Astrocyte (in vitro differentiated cells and primary cell): ENCODE measurements at places on chromosomes 2 and 18. TPM values are rescaled to one million over a fixed set of nuclear protein-coding genes. Genes with fewer than 3 reads are reported as not detected.

Gene RIT2
- total RNA-seq, result not detected in 2 replicates

Gene MBP
- total RNA-seq, result 10.8 and 11.4 TPM in 2 replicates

Gene TTC39C
- 10.4 and 12.8 TPM in 2 replicates for total RNA-seq

Gene MRPS9
- 28.6 and 32.3 TPM in 2 replicates for total RNA-seq

Gene MAP3K19
- not detected in 2 replicates for total RNA-seq

Gene ARHGAP28
- total RNA-seq, result 15.5 and 16.6 TPM in 2 replicates

Gene DNAJC27
- 3.1 and 3.5 TPM in 2 replicates for total RNA-seq

Gene IKZF2
- 9.9 and 15.5 TPM in 2 replicates for total RNA-seq

Gene SERPINB4
- not detected in 2 replicates for total RNA-seq

DNA sequence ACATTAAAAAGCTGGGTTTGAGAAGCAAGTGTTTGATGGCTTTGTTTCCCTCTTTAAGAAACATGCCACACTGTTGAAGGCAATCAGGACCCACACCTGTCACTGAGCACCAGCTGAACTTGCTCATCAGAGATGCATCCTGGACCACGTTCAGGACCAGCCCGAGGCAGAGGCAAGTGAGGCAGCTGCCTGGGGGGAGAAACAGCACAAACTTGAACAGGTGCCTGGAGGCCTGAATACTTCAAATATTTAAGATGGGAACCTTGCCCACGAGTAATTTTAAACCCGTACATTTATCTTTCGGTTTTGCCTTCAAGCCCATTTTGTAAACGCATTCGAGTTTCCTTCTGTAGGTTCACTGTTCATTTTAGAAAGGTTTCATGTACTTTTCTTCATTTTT, 421.3 kb downstream of the NYAP2 start:
- no peaks in the 10 kb centered on the region for H3K36me3 ChIP-seq
- no peaks in the 10 kb centered on the region for H3K4me1 ChIP-seq
- H3K4me3 ChIP-seq, result no peak overlapping the region
- DNase-seq, result no peak

DNA sequence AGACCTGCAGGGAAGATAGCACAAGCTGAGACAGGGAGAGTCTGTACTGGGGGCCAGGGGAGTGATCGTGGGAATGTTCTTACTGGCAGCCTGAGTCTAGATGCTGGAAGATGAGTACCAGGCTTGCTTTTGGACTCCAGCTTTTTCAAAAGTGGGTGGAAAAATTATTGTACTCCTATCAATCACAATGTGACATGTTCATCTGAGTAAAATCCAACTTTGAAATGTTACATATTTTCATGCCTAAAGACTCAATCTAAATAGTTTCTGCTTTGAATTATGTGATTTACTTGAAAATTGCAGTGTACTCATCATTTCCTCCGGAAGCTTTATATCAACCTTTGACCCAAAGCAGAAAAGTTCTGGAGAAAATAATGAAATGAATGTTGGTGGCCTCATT, 49.7 kb upstream of the ST3GAL5 start:
- no peaks in the 10 kb centered on the region for H3K27me3 ChIP-seq
- no peak overlapping the region for H3K27ac ChIP-seq
- DNase-seq, result no peak
- H3K4me3 ChIP-seq, result no peak overlapping the region
- peaks cover 26% of the 10 kb centered on the region for H3K4me1 ChIP-seq
- H3K36me3 ChIP-seq, result no peaks in the 10 kb centered on the region

GRCh38 chr18:63888470-63889190, 1.1 kb downstream of the SERPINB2 start:
- H3K27me3 ChIP-seq, result no peaks in the 10 kb centered on the region
- no peaks in the 10 kb centered on the region for H3K4me1 ChIP-seq
- H3K36me3 ChIP-seq, result no peaks in the 10 kb centered on the region
- no peak overlapping the region for H3K27ac ChIP-seq
- no peak for DNase-seq

GRCh38 chr2:228180181-228181097, 1.0 kb downstream of the SPHKAP start:
- no peak overlapping the region for H3K4me3 ChIP-seq
- H3K27ac ChIP-seq, result no peak overlapping the region

DNA sequence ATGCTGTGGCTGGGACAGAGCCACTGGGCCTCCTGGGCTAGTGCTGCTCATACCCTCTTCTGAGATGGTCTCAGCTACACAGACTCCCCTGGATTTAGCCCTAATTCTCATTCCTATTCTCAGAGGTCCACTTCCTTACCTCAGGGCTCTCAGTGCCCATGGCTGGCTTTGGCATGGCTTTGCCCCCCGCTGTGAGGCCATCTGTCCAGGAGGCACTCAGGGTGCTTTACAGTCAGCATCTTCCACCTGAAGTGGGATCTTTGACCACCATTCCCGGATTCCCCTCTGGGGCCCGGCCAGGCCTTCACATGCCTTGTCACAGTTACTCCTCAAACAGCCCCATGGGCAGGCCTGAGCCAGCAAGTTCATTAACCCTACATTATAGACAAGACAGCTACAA, 161.8 kb downstream of the CELF4 start:
- peaks cover 5% of the 10 kb centered on the region for H3K4me1 ChIP-seq
- no peak overlapping the region for H3K4me3 ChIP-seq
- no peak overlapping the region for H3K27ac ChIP-seq
- H3K27me3 ChIP-seq, result no peaks in the 10 kb centered on the region
- no peaks in the 10 kb centered on the region for H3K36me3 ChIP-seq

- H3K36me3 ChIP-seq, result no peaks in the 10 kb centered on the region
- peak; percentile 61 for DNase-seq
- H3K27me3 ChIP-seq, result no peaks in the 10 kb centered on the region
- H3K4me3 ChIP-seq, result no peak overlapping the region
- peak overlapping the region; percentile 11 for H3K27ac ChIP-seq
Measured at GRCh38 chr2:5387406-5387805, 304.8 kb upstream of the SOX11 start.

DNA sequence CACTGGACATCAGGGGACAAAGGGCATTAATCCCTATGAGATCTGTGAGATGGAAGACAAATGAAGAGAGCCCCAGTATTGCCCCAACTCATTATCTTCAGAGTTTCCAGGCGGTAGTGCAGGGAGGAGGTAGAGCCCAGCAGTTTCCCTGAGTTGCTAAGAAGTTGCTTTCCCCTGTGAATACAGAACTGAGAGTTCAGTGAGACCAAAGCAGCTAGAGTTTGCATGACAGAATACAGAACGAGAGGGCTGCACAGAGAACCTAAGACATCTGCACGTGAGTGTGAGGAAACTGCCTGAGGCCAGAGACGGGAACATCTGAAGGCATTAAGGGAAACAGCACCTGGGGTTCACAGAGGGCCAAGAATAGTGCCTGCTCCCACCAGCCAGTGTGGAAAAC, 18.1 kb upstream of the PGAP1 start:
- H3K4me1 ChIP-seq, result no peaks in the 10 kb centered on the region
- H3K4me3 ChIP-seq, result no peak overlapping the region
- no peaks in the 10 kb centered on the region for H3K36me3 ChIP-seq

GRCh38 chr2:85133751-85134254, 611 bp downstream of the TCF7L1 start:
- H3K4me3 ChIP-seq, result peak overlapping the region; percentile 75
- H3K36me3 ChIP-seq, result no peaks in the 10 kb centered on the region
- no peak for DNase-seq
- H3K4me1 ChIP-seq, result peaks cover 10% of the 10 kb centered on the region
- H3K27me3 ChIP-seq, result no peaks in the 10 kb centered on the region

- no peak overlapping the region for H3K27ac ChIP-seq
- H3K36me3 ChIP-seq, result no peaks in the 10 kb centered on the region
- no peak overlapping the region for H3K4me3 ChIP-seq
- no peaks in the 10 kb centered on the region for H3K4me1 ChIP-seq
Measured at GRCh38 chr2:152729844-152730243, 11.4 kb downstream of the ARL6IP6 start.

- no peaks in the 10 kb centered on the region for H3K36me3 ChIP-seq
- no peak overlapping the region for H3K4me3 ChIP-seq
- H3K4me1 ChIP-seq, result no peaks in the 10 kb centered on the region
- no peak overlapping the region for H3K27ac ChIP-seq
- no peak for DNase-seq
Measured at GRCh38 chr2:30439296-30439695, 7.8 kb upstream of the LCLAT1 start.

GRCh38 chr2:28036307-28036706, 145.8 kb downstream of the BABAM2 start:
- H3K27me3 ChIP-seq, result no peaks in the 10 kb centered on the region
- H3K4me3 ChIP-seq, result no peak overlapping the region
- no peaks in the 10 kb centered on the region for H3K4me1 ChIP-seq
- DNase-seq, result no peak

- H3K4me1 ChIP-seq, result no peaks in the 10 kb centered on the region
- no peaks in the 10 kb centered on the region for H3K27me3 ChIP-seq
- no peak for DNase-seq
- no peak overlapping the region for H3K27ac ChIP-seq
- H3K36me3 ChIP-seq, result no peaks in the 10 kb centered on the region
Measured at GRCh38 chr2:133518700-133519344, 49.4 kb downstream of the NCKAP5 start.

DNA sequence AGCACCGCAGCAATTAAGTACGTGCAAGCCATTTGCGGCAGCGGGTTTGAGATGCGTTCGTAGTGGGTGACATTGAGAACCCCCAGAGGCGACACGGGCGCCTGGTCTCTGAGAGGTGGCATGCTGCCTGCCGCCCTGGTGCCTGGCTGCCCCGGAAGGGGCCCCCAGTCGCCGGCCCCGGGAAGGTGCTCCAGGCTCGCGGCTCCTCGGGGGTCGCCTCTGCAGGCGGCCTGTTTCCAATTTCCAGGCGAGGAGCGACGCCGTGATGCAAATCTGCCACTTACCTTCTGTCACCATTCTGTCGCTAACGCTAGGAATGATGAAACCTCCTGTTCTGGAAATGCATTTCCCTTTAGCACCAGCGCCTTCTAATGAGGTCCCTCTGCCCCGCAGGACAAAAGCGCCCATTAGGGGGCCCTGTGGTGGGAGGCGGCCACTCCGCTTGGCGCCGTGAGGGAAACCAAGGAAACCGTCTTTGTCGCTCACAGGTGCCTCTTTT, 13.0 kb downstream of the KIF5C start:
- H3K27me3 ChIP-seq, result peaks cover 13% of the 10 kb centered on the region
- H3K4me3 ChIP-seq, result peak overlapping the region; percentile 46
- no peak overlapping the region for H3K27ac ChIP-seq
- no peak for DNase-seq

GRCh38 chr2:25056098-25056821, 14.4 kb downstream of the EFR3B start:
- no peak overlapping the region for H3K27ac ChIP-seq
- no peaks in the 10 kb centered on the region for H3K27me3 ChIP-seq
- DNase-seq, result no peak

- H3K27me3 ChIP-seq, result no peaks in the 10 kb centered on the region
- peak; percentile 83 for DNase-seq
- H3K27ac ChIP-seq, result no peak overlapping the region
Measured at GRCh38 chr18:845152-845819, 33.2 kb upstream of the YES1 start.

GRCh38 chr18:75053028-75053629, 155.8 kb downstream of the PTGR3 start:
- no peaks in the 10 kb centered on the region for H3K36me3 ChIP-seq
- H3K27ac ChIP-seq, result no peak overlapping the region
- no peaks in the 10 kb centered on the region for H3K4me1 ChIP-seq
- no peaks in the 10 kb centered on the region for H3K27me3 ChIP-seq
- H3K4me3 ChIP-seq, result no peak overlapping the region

GRCh38 chr18:22302144-22302543, 115.6 kb downstream of the CTAGE1 start:
- no peak overlapping the region for H3K4me3 ChIP-seq
- no peaks in the 10 kb centered on the region for H3K4me1 ChIP-seq
- H3K27ac ChIP-seq, result no peak overlapping the region
- H3K27me3 ChIP-seq, result no peaks in the 10 kb centered on the region
- no peak for DNase-seq

DNA sequence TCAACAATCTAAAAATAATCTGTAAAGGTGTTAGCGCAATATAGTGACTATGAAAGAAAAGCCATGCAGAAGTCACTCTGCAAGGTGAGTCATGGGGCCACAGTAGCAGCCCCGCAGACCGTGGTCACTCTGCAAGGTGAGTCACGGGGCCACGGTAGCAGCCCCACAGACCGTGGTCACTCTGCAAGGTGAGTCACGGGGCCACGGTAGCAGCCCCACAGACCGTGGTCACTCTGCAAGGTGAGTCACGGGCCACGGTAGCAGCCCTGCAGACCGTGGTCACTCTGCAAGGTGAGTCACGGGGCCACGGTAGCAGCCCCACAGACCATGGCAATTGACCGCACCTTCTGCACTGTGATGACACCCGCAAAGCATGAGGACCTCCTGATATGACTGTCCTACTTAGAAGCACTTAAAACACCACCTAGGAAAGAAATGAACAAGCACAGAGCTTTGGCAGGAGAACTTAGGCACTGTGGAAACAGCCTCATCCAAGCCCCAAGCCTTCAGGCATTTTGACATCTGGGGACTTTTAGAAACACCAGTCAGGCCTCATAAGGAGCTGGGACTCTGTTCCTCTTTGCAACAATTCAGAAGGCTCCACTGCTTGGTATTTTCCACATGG, 70.1 kb downstream of the LDLRAD4 start:
- H3K36me3 ChIP-seq, result no peaks in the 10 kb centered on the region
- no peaks in the 10 kb centered on the region for H3K27me3 ChIP-seq
- no peak overlapping the region for H3K27ac ChIP-seq
- H3K4me1 ChIP-seq, result peaks cover 4% of the 10 kb centered on the region
- no peak for DNase-seq

DNA sequence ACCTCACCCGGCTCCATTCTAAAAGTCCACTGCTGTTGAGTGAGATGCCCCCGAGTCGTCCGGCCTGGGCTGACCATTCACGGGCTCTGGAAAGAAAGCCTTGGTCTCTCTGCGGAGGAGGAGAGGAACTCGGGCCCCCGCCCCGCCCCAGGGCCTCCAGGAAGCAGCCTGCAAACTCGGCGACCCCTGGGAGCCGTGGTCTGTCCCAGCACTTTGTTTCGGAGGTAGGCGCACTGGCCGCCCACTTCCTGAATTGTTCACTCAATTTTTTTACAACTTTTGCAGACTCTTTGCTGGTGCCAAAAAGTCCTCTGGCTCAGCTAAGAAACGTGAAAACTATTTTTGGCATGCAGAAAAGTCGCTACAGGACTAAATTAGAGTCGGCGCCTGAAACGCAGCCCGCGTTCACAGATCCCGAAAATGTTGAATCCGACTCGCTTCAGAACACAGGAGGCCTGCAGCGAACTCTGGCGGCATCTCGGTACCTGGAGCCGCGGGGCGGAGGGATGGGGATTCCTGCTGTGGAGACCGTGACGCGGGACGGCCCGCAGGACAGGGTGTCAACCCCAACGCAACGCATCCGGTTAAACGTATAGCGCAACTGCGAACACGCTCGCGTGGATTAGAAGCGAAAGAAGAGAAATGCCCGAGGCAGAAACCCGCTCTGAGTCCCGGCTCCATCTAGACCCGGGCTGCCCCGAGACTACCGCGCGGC, 1.5 kb downstream of the PXDN start:
- no peaks in the 10 kb centered on the region for H3K36me3 ChIP-seq
- peak overlapping the region; percentile 97 for H3K27ac ChIP-seq
- H3K4me3 ChIP-seq, result peak overlapping the region; percentile 80
- peak; percentile 93 for DNase-seq
- no peaks in the 10 kb centered on the region for H3K27me3 ChIP-seq

- H3K27me3 ChIP-seq, result no peaks in the 10 kb centered on the region
- DNase-seq, result peak; percentile 84
- H3K36me3 ChIP-seq, result no peaks in the 10 kb centered on the region
- no peak overlapping the region for H3K4me3 ChIP-seq
Measured at GRCh38 chr2:140990416-140990815, 1140.4 kb downstream of the LRP1B start.

GRCh38 chr2:33650171-33650570, 51.1 kb upstream of the FAM98A start:
- no peak overlapping the region for H3K4me3 ChIP-seq
- H3K27ac ChIP-seq, result no peak overlapping the region
- H3K4me1 ChIP-seq, result no peaks in the 10 kb centered on the region
